ENCODE measurements at places on chromosomes 11 and 22.

DNA sequence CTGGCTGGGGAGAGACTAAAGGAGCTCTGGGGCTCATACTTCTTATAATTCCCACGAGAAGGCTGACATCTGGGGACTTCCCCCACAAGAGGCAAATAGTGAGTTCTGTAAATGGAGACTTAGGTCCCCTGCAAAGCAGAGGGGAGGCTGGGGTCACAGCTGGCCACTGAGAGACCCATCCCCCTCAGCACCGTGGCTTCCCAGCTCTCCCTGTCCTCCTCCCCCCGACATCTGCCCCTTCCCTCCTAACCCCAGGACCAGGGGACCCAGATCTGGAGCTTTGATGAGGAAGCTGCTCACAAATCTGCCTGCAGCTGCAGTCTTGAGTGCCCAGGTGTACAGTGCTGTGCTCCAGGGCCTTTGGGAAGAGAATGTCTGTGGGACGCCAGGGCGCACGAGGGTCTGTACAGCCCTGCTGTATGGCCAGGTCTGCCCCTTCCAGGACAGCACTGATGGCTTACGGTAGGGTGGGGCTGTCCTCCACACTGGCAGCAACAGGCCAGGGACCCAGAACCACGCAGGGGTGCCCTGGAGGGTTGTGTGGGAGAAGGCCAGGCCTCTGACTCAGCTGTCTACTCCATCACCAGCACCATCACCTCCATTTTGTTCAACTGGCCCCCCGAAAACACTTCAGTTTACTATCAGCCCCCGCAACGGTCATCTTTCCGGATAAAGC is 1.1 kb downstream of the RGL4 start:
- DNase-seq = no peak

GRCh38 chr11:16410479-16410878 is 54.1 kb upstream of the SOX6 start:
- DNase-seq = no peak

- DNase-seq = no peak
These were observed 34.6 kb upstream of the GNAZ start for GRCh38 chr22:23035557-23036277.

DNA sequence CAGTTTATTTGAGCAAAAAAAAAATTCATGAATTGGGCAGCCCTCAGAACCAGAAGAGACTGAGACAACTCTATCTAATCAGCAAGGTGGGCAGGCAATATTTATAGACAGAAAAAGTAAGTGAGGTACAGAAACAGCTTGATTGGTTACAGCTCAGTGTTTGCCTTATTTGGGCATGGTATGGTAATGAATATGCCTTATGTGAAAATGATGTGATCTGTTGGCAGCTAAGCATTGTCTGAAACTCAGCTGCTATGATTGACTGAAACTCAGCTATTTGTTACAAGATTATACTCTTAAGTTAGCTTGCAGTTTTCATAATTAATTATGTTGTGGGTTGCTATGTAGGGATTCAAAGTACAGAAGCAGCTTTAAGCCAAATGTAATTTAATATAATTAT is 127.6 kb downstream of the CNTN5 start:
- DNase-seq = no peak

DNA sequence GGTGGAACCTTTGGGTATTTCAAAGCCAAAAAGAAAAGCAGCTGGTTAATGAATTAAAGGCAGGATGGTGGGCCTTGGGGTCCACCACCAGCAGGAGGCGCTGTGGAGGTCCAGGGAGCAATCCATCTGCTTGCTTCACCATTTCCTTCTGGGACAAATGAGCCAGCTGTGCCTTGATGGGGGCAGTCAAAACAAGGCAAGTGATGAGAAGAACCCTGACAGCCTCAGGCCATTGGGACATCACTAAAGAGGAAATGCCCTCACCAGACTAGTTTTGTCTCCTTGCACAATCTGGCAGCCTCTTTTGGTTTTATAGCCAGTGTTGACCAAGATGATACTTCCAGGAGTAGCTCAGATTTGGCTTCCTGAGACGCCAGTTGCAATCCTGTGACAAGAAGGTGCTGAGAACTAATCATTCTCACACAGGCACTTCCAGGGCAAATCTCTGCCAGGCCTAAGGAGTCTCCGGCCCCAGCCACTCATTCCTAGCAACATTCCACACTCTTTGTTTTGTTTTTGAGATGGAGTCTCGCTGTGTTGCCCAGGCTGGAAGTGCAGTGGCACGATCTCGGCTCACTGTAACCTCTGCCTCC is 38.2 kb upstream of the WEE1 start:
- DNase-seq = peak; percentile 93

DNA sequence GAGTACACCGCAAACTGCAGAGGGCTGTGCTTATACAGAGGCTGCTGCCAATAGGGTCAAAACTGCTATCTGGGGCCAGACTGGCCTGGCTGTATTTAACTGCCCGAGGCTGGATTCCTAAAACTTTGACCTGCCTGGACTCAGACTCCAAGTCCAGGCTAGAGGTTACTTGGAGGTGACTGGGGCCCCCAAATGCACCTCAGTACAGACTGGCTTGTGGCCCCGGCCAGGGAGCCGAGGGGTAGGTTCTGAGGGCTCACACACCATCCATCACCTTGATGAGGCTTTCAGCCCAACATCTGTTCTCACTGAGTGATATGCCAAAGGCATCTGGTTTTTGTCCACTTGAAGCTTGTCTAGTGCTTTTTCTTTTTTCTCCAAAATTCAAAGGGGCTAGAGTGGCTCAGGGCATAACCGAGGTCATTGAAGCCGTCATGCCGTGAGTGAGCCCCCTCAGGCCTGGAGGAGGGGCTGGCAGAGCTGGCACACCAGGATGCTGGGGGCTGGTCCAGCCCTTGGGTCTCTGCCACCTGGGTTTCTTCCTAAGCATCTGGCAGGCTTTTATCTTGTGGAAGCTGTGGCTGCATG is 52.4 kb upstream of the TTLL12 start:
- DNase-seq = no peak

- no peak for DNase-seq
These were observed 21.1 kb downstream of the RFPL3 start for GRCh38 chr22:32378707-32379272.

DNA sequence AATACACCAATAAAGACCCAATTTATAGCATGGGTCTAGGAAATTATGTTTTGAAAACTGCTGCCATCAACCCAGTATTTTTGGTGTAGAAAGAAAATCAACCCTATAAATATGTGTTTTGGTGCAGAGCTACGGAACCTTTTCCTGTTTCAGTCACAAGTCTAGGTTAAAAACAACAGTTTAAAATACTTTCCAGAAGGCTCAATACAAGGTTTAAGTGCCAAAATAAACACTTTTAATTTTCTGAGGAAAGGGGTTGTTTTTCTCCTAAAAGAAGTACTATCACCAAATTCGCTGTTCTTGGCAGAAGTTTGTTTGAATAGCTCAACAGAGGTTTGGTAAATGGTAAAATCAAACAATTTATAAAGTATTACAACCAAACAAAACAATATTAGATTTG is 201.3 kb downstream of the TMEM135 start:
- no peak for DNase-seq

DNA sequence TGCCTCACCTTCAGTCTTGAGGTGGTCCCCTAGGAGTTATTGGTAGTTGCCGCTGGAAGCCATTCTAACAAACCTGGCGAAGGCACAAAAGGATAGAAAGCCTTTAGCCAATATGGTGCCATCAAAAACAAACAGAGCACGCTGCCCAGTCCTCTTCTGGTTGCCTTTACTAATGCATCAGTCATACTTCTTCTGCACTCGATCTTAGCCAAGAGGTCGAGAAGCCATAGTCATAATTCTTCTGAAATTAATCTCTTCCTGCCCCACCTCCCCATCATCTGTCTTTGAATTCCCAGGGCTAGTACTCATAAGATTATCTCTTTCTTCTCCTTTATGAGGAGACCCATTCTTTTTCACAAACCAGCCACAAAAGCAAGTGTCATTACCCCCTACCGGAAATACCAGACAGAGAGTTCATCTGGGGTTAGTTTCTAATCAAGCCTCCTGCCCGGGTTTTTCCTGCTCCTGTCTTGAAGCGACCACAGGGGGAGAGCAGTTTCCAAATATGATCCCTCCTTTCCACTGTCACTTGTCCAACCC is 21.4 kb upstream of the EHF start:
- DNase-seq = no peak

- DNase-seq = no peak
These were observed 2.4 kb downstream of the VPS37C start for GRCh38 chr11:61158691-61159381.

DNA sequence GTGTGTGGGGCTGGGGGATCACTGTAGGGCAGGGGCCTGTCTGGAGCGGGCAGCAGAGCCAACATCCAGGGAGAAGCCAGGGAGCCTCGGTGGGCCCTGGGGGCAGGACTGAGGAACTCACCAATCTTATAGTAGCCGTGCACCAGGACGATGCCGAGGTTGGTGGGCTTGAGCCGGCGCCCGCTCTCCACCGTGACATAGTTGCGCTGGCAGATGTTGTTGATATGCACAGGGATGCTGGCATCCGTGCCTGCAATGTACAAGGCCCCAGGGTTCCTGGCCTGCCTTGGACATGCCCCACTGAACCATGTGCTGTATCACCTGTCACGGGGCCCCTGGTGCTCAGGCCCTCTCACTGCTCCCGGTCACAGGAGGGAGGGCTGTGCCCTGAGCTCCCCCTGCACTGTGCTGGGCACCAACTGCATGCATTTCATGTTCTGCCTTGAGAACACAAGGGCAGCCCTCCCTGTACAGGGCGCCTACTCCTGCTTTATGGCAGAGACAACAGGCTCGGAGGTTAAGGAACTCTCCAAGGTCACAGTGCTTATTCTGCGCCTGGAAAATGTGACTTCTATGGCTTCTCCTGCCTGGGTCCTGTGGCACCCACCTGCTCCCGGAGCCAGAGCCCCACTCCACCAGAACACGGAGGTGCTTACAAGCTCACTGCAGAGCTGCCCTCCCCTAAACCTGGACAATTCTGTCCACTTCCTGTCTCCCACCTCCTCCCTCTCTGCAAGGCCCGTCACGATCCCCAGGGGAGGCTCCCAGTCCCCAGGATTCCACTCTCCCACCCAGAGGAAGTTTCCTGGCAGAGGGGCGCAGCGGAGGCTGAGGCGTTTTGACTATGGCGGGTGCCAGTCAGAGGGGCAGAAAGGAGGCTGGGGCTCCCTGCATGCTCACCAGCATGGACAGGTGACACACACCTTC is 7.8 kb upstream of the PPM1F start:
- DNase-seq = no peak

DNA sequence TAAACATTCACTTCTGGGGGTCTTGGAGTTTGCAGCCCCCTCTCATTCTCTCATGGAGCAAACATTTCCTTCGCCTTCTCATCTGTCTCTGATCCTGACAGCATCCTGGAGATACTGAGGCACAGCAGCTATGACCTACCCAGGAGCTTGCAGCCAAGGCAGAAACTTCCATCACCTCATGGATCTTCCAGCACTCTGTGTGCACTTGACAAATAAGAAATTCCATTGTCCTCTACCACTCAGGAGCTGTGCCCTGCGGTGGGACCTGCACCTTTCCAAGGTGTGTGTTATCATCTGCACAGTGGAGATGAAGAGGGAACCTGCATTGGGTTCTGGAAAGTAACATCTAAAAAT is 49.1 kb downstream of the GGTLC2 start:
- no peak for DNase-seq

GRCh38 chr11:74397501-74398243 is 561 bp downstream of the PGM2L1 start:
- DNase-seq = no peak

- DNase-seq = peak; percentile 66
These were observed at the start of gene LTBP3 for GRCh38 chr11:65558002-65558929. Gene LTBP3, minus strand, starts transcription at chr11:65558359. Its CDS starts 400 bp downstream, at chr11:65557959.

DNA sequence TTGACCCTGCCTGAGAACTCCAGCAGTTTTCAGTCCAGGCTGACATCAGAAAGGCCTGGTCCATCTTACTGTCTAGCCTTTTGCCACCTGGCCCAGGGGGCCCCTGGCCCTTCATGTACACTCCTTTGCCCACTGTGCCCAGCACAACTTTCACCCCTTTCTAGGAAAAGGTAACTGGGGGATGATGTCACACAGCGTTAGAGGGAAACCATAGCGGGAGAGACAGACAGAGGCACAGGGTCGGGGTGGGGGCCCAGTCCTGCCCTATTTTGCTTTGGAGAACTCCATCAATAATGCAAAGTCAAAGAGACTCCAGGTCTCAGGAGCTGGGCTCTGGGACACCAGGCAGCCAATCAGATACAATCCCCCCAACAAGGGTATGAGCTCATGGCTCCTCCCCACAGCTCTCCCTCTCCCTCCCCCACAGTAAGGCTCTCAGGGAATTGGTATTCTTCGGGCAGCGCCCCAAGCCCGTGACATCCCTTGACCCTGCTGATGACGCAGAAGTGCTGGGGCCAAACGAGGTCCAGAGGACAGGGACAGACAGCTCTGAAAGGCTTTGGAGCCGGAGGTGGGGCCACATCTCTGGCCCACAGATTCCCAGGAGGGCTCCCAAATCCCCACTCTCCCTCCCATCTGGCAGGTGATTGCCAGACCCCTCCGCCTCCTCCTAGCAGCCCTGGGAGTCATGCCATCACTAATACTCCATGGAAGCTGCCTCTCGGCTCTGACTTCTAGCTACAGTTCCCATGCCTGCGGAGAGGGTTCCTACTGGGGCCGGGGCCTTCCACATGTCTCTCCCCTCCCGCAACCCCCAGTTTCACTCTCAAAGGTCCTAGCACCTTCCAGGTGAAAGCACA is 5.9 kb downstream of the USP2 start:
- DNase-seq = no peak

GRCh38 chr11:120524536-120525085 is 13.1 kb downstream of the GRIK4 start:
- DNase-seq = no peak

DNA sequence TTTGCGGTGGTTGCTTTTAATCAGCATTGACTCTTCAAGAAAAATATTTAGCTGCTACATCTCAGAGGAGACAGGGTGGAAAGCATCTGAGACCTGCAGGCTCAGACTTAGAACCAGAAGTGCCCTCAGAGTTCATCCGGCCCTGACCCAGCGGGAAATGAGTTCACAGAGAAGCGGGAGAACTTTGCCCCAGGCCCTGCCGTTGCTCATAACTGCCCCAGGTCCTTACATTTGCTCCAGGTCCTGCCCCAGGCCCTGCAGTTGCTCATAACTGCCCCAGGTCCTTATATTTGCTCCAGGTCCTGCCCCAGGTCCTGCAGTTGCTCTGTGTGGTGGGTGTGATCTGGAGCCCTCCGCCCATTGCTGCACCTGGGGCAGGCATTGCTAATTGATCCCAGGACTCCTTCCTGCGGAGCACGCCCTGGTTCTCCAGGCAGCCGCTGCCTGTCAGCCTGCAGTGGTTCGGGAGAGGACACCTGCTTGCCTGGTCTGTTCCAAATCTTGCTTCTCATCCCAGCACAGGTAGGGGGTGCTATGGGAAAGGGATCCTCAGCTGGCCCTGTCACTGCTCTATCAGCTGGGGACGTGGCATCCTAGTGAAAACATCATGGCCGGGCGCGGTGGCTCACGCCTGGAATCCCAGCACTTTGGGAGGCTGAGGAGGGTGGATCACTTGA is 58.1 kb upstream of the PPP6R3 start:
- no peak for DNase-seq
